Stimulated activated CD8-positive, alpha-beta memory T cell treated with anti-CD3 and anti-CD28 coated beads, Interleukin-7, amount 100 ng/mL, for 24 hours (primary cell): ENCODE measurements at places on chromosomes 12 and 14.

DNA sequence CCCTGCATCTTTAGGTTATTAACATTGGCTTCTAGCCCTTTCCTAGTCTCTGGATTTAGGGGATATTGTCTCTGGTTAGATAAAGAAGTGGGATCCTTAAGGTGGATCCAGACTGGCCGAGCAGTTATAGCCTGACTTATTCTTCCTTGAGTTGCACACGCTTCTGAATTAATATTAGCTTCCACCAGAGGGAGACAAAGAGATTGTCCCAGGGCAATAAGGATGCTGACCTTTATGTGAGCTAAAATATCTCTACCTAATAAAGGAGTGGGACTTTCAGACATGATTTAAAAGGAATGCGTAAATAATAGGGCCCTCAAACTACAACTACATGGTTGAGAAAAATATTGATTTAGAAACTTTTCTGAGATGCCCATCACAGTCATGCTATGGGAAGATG, 139.7 kb downstream of the SLCO1B3 start:
- no peak for DNase-seq

DNA sequence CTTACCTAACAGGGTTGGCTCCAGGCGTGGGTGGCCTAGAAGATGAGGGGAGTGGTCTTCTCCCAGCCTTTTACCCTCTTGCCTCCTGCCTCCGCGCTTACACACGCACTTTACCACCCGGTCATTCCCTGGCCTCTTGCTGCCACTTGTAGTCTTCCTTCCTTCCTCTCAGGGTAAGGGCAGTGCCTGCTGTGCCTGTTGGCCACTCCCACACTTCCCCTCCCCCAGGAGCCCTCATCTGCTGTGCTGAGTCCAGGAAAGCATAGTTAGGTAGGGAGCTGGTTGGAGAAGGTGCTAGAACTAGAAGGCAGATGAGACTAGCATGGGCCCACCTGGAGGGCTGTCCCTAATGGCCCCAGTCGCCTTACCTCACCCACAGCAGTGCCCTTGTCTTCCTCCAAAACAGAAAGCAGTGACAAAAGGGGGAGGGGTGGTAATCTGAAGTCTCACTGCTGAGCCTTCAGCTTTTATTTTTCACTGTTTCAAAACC, 54.3 kb upstream of the SRSF5 start:
- DNase-seq: no peak

- DNase-seq: no peak
Observed at GRCh38 chr14:97379091-97379531, 581.9 kb downstream of the VRK1 start.

DNA sequence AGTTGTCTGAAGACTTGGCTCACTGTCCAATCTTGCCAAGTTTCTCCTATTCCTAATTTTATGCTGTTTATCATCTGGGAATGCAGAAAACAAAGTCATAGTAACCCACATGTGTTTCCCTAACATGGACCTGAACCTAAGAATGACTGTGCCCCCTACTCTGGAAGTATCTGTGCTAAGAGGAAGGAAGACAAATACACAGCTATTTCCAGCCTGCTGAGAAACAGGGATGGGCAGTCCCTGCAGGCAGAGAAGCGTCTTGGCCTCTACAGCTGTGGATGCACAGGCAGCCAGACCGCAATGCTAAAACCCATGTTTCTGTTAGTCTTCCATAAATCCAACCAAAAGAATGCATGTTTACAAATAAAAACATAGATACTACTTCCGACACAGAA, 56.2 kb downstream of the DUSP16 start:
- no peak for DNase-seq

- DNase-seq: no peak
Observed at GRCh38 chr12:86659985-86660384, 403.8 kb upstream of the MGAT4C start.

DNA sequence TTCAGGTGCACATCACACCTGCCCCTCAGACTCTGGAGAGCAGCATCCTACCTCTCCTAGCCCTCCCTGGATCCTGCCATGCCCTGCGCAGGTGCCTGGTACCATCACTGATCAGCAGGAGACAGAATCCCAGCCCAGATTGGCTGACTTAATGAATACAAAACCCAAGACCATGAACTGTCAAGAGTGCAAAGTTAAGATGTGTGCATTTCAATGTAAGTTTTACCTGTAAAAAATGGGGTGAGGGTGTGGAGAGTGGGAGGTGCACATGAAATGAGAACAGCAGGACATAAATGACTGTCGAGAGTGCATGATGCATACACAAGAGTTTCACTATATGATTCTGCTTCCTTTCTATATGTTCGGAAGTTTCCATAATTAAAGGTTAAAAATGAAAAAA, 57.9 kb upstream of the GPR68 start:
- DNase-seq: no peak
